DND-41 (cell line): ENCODE measurements at places on chromosomes 3 and 15.

DNA sequence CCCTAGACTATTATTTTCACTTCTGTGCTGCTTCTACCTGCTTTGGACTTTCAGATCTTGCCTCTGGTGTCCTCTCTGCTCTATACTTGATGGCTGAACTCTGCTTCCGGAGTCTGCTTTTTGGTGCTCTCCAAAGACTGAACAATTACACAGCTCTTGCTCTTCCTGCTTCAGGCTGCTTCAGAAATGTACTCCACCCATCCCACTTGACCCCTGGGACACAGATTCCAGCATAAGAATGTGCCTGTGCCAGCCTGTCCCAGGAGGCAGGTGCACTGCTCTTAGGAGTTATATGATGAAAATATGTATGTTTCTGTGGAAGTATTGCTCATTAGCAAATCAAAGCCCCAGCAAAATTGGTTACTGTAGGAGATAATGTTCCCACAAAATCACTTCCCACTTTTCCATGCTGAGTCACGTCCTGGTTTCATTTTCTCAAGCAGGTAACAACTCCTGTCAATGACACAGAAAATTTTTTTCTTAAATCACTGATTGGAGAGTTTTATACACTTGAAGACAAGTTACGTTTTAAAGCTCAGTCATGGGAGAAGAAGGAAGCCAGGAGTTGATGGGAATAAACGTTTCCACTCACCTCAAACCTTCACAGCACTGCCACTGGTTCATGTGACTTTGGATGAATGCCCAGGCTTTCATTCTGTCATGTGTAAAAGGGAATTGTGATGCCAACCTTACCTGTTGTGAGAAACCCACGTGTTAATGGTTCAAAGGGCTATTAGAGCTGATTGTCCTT, 239.4 kb upstream of the ZPLD1 start:
- no peak for DNase-seq

- no peak for DNase-seq
Measured at GRCh38 chr3:8733332-8734094, at the start of gene CAV3. Gene CAV3, plus strand, starts transcription at chr3:8733802. Its CDS starts 75 bp downstream, at chr3:8733877.

- no peak for DNase-seq
Measured at GRCh38 chr3:175612487-175613196, 753.5 kb downstream of the NAALADL2 start.

DNA sequence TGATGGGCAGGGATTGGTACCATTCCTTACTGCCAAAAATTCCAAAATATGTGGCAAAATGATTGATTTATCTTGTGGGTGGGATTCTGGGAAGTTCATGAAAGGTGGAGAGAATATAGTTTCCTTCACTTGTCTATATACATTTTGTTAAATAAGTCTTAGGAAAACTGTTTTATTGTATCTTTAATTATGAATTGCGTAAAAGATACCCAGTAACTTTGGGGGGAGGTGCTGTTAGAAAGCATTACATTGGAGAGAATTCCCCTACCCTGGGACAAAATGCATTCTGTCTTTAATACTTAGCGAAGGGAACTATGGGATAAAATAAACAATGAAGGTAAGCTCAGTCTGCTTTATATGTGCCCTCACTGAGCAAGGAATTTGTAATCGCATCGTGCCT, 4.6 kb downstream of the SETD5 start:
- no peak for DNase-seq

GRCh38 chr15:83904107-83905040, 250.5 kb downstream of the ADAMTSL3 start:
- DNase-seq, result no peak

- DNase-seq, result no peak
Measured at GRCh38 chr3:102514241-102514640, 79.4 kb downstream of the ZPLD1 start.

DNA sequence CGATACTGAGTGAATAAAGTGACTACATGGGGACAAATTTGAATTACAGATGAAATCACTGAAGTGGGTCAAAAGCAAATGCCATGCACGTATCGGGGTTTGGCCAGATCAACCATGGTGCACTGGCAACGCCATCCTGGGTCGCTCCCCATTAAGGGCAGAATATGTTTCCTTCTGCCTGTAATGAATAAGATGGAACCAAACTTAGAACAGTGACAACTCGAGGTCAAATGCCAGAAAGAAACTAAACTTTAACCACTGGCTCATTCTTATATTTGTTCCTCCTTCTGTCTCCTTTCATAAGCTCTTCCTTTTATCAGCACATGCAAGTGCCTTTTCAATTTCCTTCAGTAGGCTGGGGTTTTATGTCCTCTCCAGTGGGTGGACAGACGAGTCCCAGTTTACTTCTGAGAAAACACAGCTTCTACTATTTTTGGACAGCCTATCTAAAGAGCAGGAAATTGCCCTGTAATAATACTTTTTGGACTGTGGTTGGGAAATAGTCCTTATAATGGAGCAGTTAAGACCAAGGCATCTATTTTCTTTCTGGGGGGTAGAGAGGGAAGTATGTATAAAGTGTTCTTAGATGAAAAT, 61.4 kb downstream of the WHAMM start:
- no peak for DNase-seq

- DNase-seq, result no peak
Measured at GRCh38 chr3:57224856-57225255, 2.7 kb upstream of the APPL1 start.

GRCh38 chr3:172698631-172699030, 12.2 kb downstream of the NCEH1 start:
- no peak for DNase-seq

DNA sequence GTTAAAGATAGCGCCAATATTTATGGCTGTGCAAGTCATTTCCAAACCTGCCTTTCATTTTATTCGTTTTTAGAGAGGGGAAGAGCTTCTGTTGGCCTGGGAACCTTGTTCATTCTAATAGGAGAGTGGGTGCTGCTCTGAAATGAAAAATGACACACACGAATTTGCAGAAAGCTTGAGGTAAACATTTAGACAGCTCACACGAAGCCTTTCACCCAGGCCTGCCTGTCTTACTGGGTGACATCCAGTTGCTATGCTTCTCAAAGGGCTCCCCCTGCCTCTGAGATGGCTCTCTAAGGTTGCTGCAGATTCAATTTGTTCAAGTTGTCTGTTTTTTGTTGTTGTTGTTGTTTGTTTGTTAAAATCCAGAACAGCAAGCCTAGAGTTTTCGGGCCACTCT, 18.2 kb downstream of the PEX5L start:
- no peak for DNase-seq

GRCh38 chr15:33985287-33985686, 17.0 kb downstream of the CHRM5 start:
- DNase-seq, result no peak

DNA sequence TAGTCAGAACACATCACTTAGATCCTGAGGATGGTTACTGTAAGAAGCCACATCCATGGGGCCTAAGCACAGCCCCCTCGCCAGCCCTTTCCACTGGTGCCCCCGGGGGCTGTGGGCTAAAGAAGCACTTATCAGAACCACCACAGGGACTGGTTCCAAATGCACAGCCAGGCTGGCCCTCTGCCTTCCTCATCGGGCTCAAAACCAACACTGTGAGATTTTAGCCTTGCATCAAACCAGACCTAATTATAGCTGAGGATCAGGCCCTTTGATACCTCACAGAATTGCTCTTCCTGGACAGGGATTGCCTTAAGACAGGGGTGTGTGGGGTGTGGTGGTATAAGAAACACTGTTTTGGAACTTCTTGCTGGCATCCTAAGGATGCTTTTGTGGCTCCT, 23.7 kb downstream of the SRPRB start:
- no peak for DNase-seq

- peak; percentile 21 for DNase-seq
Measured at GRCh38 chr15:55917881-55918296, 75.5 kb downstream of the NEDD4 start.

- DNase-seq, result no peak
Measured at GRCh38 chr3:133018921-133019320, 19.3 kb upstream of the TMEM108 start.

GRCh38 chr15:92809880-92810361, 90.2 kb upstream of the CHD2 start:
- peak; percentile 32 for DNase-seq

DNA sequence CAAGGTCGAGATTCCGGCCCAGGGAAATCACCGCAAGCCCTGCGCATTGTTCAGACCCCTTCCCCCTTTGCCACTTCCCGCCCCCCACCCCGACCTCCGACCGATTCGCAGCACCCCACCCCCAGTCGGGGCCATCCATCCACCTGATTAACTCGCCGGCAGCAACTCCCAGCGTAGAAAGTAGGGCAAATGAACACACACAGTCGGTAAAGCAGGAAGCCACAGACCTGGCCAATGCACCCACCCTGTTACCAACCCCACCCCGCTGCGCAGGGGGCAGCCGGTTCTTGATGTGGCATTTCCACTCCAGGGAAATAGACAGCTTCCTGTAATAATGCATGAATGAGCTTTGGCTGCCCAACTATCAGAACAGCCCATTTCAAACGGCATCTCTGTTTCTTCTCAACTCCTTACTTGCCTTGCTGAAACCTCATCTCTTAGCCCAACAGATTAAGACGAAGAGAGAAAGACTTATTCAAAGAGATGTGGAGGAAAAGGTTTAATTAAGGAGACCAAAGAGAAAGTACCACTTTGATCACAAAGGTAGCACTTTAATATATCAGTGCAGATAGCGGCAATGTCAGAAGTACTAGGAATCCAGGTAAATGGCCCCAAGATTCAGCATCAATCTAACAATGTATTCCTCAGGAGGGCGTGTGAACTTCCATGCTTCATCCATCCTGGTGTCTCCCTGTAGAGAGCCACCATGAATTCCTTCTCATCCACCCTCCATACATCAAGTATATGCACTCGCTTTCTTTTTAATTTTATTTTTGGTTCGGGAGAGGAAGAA, 1.9 kb downstream of the TNIK start:
- peak; percentile 52 for DNase-seq

DNA sequence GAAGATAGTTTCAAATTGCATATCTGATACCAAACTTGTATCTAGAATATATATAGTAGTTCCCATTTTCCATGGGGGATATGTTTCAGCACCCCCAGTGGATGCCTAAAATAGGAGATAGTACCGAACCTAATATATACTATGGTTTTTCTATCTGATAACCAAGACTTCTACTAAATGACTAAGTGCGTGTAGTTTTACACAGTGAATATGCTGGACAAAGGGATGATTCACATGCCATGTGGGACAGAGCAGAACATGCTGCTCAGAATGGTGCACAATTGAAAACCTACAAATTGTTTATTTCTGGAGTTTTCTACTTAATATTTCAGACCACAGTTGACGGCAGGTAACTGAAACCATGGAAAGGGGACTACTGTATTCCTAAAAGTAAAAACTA, 73.4 kb upstream of the TP63 start:
- no peak for DNase-seq

- no peak for DNase-seq
Measured at GRCh38 chr3:13200465-13200864, 127.2 kb upstream of the IQSEC1 start.

- DNase-seq, result no peak
Measured at GRCh38 chr15:63339006-63339766, 42.5 kb downstream of the CA12 start.

- DNase-seq, result no peak
Measured at GRCh38 chr3:70086336-70086735, 86.8 kb downstream of the SAMMSON start.

DNA sequence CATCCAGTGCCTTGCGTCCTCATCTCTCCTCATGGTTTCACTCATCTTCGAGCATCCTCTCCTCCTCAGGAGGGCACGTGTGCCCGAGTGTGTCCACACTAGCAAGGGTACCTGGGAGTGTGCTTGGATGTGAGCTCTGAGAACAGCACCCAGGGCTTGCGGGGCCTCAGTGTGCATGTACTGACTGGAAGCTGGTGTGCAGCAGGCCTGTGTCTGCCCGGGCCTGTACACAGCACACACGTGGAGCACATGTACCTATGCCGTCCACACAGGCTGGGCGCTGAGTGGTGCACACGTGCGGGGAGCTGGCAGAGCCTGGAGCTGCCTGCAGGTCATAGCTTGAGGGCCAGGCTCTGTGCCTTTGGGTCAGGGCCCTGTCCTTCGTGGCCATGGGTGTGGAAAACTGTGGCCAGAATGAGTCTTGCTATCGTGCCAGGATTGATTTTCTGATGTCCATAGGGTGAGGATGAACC, 34.9 kb downstream of the TSPAN3 start:
- DNase-seq, result no peak

GRCh38 chr3:87268646-87269211, 7.7 kb downstream of the POU1F1 start:
- DNase-seq, result peak; percentile 37

DNA sequence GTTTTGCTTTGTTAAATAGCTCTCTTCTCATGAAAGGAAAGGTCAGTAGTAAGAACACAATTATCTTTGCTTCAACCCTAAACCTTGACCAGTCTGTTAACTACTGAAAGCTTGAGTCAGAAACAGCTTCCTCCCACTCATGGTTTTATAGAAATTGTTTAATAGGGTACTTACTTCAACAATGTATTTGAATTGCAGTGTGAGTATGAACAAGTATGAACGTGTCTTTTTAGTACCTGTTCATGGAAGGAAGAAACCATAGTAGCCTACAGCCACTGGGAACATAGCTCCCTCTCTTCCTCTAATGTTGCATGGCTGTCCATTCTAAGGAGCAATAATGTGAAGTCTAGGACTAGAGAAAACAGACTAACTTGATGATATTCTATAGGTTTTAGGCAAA, 311.0 kb downstream of the MCTP2 start:
- DNase-seq, result no peak

GRCh38 chr3:149180057-149180573, 41.5 kb downstream of the CP start:
- DNase-seq, result no peak

DNA sequence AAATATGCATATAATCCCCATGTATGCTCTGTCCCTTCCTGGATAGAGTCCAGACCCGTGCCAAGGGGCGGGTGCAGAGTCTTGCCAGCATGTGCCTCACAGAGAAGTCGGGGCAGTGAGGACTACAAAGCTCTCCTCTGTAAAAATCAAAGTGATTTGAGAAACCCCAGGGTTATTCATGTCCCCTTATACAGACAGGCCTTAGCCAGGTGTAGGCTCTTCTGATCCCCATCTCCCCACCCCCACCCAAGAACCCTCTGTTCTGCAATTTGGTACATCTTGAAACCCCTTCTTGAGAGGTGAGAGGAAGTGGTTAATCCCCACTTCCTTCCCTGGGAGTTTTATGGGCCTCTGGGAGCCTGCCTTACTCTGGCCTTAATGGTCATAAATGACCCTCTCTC, 24.7 kb downstream of the TRIM71 start:
- DNase-seq, result peak; percentile 69
